Urinary bladder (tissue), 4 donors: ENCODE measurements at places on chromosomes 1 and 21.

- DNase-seq, result no peak
These were observed 5.5 kb downstream of the UCK2 start for GRCh38 chr1:165832902-165833301.

GRCh38 chr1:237219751-237220642, 178.0 kb downstream of the RYR2 start:
- no peak for DNase-seq

DNA sequence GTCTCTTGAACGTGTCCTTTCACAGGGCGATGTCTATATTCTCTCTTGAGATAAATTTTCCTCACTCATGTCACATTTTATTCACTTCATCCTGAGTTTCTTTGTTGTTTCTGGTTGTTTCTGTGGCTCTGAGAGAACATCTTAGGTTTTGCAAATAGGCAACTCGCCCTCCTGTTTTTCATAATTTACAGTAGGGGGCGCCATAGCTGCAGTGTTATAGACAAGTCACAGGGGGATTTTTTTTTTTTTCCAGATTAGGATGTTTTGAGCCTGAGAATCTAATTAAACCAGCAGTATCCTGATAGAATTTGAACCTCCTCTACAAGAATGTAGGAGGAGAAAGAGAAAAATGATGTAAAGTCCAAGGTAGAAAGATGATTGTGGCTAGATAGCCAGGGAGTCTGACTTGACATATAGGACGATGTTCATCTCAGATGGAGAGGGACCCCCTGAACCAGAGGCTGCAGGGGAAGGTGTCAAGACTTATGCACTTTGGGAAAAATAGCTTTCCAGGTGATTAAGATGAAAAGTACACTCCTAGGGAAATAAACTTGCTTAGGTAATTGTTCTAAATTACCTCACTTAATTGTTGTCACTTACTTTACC, 76.3 kb downstream of the ZP4 start:
- no peak for DNase-seq

DNA sequence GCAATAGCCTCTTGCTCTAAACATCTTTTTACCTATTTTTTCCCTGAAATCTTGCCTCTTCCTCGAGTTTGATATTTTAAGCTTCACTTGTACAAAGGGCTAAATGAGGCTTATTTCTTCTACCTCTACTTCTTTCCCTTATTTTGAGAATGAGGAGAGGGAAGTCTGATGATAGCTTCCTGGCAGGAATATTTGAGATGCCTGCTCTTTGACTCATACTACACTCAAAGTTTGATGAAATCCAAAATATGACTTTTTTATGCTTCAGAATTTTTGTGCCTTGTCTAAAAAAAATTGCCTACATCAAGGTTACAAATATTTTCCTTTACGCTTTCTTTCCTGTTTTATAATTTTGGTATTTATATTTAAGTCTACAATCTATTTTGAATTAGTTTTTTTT, 624.4 kb upstream of the PLXNA2 start:
- no peak for DNase-seq

DNA sequence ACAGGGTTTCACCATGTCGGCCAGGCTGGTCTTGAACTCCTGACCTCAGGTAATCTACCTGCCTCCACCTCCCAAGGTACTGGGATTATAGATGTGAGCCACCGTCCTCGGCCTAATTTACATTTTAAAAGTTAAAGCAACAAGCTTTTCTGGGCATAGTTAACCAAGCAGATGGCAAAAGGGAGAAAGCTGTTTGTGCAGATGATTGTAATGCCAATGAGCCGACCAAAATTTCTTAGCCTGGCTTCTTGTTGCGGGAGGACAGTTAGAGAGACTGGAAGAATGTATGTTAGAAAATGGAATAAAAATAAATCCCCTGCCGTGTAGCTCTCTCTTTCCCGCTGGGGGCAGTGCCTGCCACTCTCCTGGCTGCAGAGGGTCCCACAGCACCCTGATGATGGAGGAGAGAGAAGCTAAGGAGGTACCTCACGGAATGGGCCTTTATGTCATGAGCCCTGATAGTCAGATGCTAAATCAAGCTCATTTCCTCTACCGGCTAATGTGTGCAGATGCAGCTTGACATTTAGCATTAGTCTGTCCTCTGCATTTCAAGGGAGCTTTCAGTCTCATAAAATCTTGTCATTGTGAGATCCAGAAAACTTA, 87.2 kb downstream of the HHAT start:
- DNase-seq, result no peak

GRCh38 chr21:34075760-34076660, 2.6 kb downstream of the MRPS6 start:
- no peak for DNase-seq

GRCh38 chr1:180504186-180504585, 1.8 kb upstream of the ACBD6 start:
- DNase-seq, result no peak

DNA sequence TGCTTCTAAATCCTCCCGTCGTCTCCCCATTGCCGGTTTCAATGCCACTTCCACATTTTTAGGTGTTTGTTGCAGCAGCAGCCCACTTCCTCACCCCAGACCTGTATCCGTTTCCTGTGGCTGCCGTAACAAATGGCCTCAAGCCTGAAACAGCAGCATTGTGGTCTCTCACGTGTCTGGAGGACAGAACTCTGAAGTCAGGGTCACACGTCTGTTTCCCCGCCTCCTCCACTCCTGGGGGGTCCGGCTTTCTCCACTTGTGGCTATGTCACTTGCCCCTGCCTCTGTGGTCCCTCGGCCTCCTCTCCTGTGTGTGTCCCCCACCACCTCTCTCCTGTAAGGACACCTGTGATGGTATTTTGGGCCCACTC, 21.8 kb downstream of the TRPM2 start:
- no peak for DNase-seq

- no peak for DNase-seq
These were observed 61.8 kb downstream of the CLEC20A start for GRCh38 chr1:178434899-178435435.

DNA sequence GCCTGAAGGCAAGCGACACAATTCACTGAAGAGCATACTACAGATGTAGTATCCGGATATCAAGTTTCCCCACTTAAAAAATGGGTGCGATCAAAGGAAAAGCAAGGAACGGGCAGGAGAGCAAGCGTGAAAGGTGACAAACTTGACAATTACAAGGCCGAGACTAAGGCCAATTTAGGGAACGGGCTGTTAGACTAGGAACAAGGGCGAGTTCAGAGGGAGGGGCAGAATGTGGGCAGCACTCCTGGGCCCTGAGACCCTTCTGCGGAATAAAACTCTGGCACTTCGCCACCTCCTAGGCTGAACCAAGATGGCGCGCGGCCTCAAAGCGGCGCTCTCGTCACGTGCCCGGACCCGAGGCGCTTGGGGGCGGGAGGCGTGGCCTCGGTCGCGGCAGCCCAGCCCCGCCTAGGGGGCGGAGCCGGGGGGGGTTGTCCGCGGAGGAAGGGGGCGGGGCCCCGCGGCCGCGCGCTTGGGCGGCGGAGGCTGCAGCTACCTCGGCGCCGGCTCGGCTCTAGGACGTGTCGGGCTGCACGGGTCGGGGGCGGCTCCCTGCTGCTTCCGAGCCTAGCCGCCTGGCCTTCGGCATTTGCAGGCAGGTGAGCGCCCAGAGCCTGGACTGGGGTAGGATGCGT, at the start of gene PPFIA4:
Gene PPFIA4 (plus strand): TSS at position 461 of the 635 bp plus-strand sequence. CDS start 12,518 bp downstream, outside the sequence.
- DNase-seq, result peak; percentile 48

DNA sequence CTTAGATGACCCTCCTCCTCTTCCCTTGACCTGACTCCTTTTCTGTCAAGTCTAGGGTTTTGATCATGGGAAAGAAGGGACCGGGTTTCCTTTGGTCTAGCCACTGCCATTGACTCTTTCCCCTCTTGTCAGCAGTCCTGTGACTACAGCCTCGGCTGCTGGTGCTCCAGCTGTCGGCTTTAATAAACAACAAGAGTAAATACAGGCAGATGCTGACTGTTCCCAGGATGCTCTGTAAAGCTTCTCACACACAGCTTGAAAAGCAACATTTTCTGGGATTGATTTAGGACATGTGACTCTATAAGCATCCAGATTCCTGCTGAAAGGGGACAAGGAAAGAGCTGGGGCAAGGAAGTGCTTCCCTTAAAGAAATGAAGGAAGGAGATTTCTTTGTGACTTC, 53.5 kb upstream of the CTTNBP2NL start:
- no peak for DNase-seq

- DNase-seq, result no peak
These were observed 33.0 kb downstream of the STXBP3 start for GRCh38 chr1:108779455-108779854.

DNA sequence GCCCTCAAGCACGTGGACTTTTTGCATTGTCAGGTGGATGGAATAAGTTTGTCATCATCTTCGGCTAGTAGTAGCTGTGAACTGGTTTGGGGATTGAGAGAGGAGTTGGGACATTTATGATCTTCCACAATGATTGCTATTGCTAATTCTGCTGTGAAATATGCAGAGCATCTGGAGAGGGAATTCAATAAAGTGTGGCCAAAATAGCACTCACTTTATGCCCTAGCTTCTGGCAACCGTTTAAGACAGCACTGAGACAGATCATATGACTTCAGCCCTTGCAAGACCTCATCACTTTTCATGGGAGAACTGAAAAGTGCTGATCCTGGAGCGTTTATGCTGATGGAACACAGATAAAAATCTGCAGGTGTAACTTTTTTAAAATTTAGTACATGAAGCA, 360.8 kb downstream of the GPATCH2 start:
- DNase-seq, result no peak

- no peak for DNase-seq
These were observed 36.1 kb upstream of the KHDRBS1 start for GRCh38 chr1:31977385-31978131.

DNA sequence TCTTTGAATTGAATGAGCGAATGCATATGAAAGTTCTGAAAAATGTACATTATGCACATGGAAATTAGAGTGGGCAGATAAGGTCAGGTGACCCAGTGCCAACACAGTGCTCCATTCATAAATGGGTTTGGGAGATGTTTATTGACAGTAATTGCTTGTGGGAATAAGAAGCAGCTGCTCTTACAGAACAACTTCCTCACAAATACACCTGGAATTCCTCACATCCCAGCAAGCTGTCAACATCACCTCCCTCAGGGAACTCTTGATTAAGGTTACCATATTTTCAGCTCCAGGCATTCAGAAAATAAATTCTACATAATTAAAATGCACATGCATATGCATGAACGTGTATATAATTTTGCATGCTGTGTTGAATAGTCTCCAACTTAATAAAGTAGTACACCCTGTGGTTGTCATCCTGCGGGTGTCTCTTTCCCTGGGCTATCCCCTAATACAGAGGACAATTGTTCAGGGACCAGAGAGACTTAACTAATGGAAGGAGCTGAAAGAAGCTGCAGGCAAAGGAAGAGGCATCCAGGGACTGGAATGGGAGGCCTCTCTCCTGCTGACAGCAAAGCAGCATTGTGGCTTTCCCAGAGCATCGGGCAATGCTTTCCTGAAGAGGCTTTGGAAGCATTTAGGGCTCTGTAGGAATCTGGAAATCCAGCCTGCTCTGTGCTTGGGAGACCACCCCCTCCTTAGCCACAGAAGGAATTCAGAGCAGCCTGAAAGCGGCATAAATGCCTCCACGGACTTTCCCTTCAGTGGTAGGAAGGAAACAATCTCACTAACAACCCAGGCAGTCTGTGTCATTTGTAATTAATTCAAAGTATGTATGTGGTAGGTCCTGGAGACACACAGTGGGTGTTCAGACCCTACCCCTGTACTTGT, 55.2 kb upstream of the GNG12 start:
- DNase-seq, result no peak

- no peak for DNase-seq
These were observed 5.7 kb downstream of the RSPO1 start for GRCh38 chr1:37629008-37629407.

DNA sequence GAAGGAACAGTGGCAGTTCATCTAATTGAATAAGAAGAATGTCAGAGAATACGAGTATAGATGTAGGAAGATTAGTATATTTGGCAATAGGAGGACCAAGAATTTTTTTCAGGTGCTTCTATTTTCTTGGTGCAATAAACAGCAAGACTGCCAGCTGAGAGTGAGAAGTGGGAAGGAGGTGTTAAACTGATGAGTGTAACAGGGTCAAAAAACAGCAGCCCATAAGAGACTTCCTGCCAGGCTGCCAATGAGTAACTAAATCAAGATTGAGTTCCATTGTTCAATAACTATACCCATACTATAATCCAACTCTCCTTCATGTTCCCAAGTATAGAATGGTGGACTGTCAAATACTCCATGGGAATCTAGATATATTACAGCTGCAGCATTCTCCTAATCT, 28.7 kb downstream of the LYST start:
- no peak for DNase-seq

DNA sequence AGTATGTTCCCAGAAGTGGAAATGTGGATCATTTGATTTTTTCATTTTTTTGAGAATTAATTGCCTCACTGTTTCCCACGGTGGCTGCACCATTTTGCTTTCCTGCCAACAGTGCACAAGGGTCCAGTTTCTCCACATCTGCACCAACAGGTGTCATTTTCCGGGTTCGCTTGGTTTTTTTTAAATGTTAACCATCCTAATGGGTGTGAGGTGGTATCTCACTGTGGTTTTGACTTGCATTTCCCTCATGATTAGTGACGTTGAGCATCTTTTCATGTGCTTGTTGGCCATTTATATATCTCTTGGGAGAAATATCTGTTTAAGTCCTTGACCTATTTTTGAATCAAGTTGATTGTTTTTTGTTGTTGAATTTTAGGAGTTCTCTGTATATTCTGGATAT, 3.0 kb downstream of the COL6A2 start:
- no peak for DNase-seq

GRCh38 chr21:34074283-34075090, 1.1 kb downstream of the MRPS6 start:
- DNase-seq, result no peak

GRCh38 chr1:223425550-223425949, 32.3 kb downstream of the CCDC185 start:
- no peak for DNase-seq

GRCh38 chr1:115706587-115707425, 61.7 kb downstream of the CASQ2 start:
- DNase-seq, result no peak

GRCh38 chr1:85453640-85454194, 11.2 kb downstream of the DDAH1 start:
- DNase-seq, result no peak

DNA sequence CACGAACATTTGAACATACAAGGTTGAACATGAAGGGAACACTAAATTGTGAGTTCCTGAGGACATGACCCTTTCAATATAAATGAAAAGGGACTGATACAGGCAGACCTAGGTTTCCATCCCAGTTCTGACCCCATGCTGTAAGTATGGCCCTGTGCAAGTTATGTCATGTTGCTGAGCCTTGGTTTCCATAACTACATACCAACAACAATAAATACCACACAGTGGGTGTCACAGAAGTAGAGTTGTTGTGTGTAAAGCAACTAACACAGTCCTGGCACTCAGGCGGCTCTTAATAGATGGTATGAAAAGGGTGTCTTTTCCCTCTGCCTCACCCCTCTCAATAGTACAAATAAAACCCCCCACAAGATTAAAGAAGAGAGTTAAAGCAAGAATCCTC, 140.8 kb downstream of the LMX1A start:
- no peak for DNase-seq

DNA sequence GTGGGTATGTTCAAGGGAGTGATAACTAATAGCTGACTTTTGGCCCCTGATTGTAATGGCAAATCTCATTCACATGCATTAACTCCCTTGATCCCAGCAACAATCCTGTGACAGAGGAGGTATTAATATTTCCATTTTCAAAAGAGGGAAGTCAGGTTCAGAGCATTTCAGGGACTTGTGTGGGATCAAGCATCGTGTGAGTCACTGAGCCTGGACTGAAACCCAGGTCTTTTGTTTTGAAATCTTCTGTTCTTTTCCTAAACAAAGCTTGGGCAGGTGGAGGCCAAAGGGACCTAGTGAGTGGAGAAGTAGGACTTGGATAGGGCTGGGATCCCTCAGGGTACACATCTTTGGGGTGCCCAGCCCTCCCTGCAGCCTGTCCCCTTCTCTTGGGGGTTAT, 37.9 kb downstream of the ETNK2 start:
- DNase-seq, result no peak

GRCh38 chr1:53165408-53165961, 23.0 kb upstream of the SLC1A7 start:
- DNase-seq, result no peak
